Activated T-helper 9 cell treated with anti-CD3 and anti-CD28 coated beads, Interleukin-2, amount 50 U/mL, for 16 hours (primary cell): ENCODE measurements at places on chromosomes 5 and 9.

DNA sequence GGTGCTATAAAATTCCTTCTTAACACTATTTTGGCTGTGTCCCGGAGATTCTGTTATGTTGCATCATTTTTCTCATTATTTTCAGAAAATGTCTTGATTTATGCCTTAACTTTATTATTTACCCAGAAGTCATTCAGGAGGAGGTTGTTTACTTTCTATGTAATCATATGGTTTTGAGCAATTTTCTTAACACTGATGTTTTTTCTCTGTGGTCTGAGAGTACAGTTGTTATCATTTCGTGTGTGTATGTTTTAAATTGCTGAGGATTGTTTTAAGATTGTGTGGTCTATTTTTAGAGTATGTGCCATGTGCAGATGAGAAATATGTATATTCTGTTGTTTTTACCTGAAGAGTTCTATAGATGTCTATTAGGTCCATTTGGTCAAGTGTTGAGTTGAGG, 498.1 kb upstream of the ZNF608 start:
- no peak for DNase-seq

DNA sequence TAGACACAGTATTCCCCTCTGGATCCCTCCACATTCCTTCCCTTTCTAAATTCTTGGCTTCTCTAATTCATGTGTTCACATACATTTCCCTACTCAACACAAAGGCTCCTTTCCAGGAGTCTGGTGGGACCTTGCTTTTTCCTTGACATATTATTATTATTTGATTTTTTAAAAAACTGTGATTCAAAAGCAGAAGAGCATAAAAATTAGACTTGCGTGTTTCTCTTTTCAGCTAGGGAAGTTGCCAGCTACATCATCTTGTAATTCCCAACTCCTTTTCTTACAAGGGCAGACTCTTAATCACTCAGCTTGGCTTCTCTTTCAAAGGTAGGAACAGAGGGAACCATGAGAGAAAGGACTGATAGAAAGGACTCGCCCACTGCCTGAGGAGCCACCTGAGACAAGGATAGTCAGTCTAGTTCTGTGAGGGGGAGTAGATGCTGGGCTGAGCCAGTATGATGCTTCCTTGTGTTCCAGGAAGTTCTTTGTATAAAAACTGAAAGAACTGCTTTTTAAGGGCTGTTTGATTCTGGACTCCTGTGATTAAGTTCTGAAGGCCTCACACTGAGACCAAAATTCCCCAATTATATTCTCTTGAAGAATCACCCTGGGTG, 51.0 kb upstream of the DPYSL3 start:
- no peak for DNase-seq

DNA sequence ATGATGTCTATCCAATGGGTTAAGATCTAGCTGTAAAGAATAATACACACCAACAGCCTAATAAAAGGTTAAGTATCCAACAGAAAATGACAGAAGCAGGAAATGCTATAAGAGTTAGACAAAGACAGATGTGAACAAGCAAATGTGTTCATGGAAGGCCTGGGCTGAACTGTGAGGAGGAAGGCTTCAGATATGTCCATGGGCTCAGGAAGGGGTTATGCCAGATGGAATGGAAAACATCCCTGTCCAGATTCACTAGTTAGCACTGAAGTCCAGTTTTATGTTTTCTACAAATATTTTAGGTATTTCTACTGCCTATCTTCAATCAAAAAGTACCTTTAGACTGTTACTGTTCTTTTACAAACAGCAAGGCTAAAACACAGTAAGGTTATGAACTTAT, 27.1 kb downstream of the ERAP1 start:
- no peak for DNase-seq

- DNase-seq = no peak
These were observed 193.6 kb upstream of the VCAN start for GRCh38 chr5:83277953-83278352.

DNA sequence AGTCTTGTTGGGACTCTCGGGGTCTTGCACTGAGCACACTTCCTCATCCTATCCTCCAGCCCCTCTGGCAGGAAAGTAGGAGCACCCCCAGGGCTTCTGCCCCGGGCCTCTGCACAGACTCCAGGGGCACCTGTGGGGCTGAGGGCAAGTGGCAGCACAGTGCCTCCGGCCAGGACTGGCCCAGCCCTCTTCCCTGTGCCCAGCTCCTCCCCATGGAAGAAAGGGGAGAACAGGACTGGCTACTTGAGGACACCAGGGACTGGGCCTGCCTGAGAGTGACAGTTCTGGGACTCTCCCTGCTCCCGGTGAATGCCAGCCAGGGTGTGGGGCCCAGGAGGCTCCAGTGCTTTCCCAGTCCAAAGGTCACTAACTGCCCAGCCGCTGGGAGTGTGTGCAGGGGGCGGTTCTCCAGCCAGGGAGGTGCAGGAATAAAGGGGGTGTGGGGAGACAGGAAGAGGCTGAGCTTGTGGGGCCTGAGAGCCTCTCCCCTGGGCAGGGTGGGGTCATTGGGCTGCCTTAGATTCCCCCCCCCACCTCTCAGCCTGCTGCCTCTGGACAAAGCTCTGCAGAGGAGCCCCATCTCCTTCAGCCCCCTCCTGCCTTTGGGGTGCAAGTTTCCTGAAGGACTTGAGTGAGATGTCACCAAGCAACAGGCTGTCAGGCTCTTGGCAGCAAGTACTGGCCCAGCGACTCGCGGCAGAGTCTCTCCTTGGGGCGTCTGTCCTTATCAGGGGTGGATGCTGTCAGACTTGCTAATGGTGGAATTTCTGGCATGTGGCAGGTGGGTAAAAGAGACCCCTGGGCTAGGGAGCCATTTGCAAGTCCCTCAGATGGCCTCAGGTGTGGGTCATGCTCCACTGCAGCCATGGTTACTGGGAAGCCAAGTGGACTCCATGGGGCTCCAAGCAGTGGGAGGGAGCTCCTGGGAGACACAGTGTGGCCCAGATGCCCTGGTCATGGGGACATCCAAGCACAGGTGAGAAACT, 19.1 kb upstream of the JADE2 start:
- no peak for DNase-seq
